ENCODE measurements at places on chromosomes 1 and 21. TPM values are rescaled to one million over a fixed set of nuclear protein-coding genes. Genes with fewer than 3 reads are reported as not detected.

Gene TNFSF4
- 0.13 TPM for total RNA-seq

Gene MATN1
- total RNA-seq, result not detected

Gene ELK4
- 34.4 TPM for total RNA-seq

- DNase-seq, result no peak
- no peak overlapping the region for H3K27ac ChIP-seq
- H3K36me3 ChIP-seq, result no peaks in the 10 kb centered on the region
- no peak overlapping the region for H3K4me3 ChIP-seq
Observed at GRCh38 chr1:234821840-234822239, 211.9 kb upstream of the IRF2BP2 start.

DNA sequence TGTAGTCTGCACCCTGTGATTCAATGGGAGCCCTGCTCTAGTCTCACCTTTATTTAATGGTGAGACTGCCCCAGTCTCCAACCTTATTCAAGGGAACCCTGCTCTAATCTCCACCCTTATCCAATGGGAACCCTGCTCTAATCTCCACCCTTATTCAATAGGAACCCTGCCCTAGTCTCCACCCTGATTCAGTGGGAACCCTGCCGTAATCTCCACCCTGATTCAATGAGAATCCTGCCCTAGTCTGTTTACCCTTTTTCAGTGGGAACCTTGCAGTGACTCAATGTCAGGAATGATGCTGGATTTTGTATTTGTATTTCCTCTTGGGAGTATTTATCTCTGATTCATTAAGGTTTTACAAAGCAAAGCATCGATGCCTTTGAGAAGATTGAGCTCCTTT lies 39.5 kb downstream of the TRPM2 start:
- H3K27me3 ChIP-seq, result peaks cover 16% of the 10 kb centered on the region
- H3K36me3 ChIP-seq, result no peaks in the 10 kb centered on the region
- H3K27ac ChIP-seq, result no peak overlapping the region
- H3K4me1 ChIP-seq, result no peaks in the 10 kb centered on the region
- DNase-seq, result no peak
- H3K4me3 ChIP-seq, result no peak overlapping the region

DNA sequence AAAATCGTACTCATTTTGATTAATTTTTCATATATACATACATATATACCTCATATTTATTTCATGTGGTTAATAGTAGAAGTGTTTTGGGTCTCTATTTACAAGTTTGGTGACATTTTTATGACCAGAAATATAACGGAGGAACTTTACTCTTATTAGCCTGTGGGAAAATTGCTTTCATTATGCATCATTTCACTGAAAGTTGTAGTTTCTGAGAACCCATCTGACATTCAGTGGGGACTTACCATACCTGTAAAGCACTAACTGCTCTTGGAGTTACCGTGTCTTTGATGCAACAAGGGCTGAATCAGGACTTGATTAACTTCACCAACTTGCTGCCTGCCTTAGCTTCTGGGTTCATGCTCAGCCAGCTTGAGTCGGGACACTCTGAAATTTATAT lies 49.9 kb upstream of the ITPKB start:
- no peak for DNase-seq
- H3K36me3 ChIP-seq, result no peaks in the 10 kb centered on the region
- no peaks in the 10 kb centered on the region for H3K27me3 ChIP-seq
- H3K27ac ChIP-seq, result no peak overlapping the region
- no peaks in the 10 kb centered on the region for H3K4me1 ChIP-seq

DNA sequence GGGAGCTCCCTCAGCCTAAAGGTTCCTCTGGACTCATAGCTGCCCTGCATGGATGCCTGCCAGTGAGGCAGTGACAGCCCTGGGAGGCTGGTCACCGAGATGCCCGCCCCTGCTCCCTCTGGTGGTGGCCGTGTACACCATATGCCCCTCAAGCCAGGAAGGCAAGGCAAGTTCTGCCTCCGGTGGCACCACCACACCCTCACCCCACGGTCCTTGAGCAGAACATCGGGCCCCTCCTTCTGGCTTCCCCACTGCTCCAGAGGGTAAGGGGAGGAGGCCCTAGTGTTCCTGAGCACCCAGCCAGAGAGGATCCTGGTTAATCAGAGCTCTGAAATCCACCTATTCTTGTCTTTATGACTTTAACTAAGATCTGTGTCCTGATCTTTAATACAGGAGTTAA lies 1.5 kb upstream of the S100A14 start:
- DNase-seq, result peak; percentile 95
- H3K4me3 ChIP-seq, result no peak overlapping the region
- H3K27me3 ChIP-seq, result no peaks in the 10 kb centered on the region
- H3K4me1 ChIP-seq, result peaks cover 8% of the 10 kb centered on the region
- peaks cover 42% of the 10 kb centered on the region for H3K36me3 ChIP-seq

DNA sequence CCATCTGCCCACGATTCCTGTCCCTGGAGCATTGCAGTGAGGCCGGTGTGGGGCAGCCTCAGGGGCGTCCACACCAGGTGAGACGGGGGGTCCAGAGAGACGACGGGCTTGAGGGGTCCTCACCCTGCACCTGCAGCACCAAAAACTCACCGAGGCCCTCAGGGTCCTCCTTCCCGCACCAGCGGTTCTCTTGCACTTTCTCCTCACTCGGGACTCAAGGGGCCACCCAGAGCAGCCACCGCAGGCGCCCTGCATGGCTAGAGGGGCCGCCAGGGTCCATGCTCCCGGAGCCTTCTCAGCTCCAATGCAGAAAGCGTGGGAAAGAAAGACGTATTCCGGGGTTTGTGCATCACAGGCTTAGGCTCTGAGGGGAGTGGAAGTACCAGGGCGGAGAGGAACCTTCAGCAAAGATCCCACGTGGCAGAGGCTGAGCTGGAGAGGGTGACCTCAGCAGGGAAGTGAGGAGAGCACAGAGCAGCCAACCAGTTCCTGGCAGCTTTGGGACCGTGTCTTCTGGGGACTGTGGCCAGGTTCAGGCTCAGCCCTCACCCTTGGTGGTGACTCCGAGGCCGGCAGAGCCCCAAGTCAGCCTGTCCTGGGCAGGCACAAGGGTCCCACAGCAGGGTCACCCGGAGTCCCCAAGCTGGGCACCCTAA lies 19.5 kb upstream of the COL6A2 start:
- H3K27ac ChIP-seq, result no peak overlapping the region
- no peaks in the 10 kb centered on the region for H3K36me3 ChIP-seq
- peaks cover 32% of the 10 kb centered on the region for H3K27me3 ChIP-seq
- DNase-seq, result peak; percentile 72

DNA sequence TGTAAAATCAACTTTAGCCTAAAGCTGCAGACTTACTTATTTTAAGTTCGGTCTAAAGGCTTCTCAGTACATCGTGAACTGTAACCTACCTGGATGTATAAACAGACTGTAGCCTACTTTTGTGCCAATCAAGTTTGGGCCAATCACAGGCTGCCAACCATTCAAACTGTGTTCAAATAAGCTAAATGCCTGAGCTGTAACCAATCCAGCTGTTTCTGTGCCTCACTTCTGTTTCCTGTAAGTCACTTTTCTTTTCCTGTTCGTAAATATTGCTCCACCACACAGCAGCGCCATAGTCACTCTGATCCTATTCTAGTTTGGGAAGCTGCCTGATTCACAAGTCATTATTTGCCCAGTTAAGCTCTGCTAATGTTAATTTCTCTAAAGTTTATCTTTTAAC lies 37.5 kb upstream of the SLAMF9 start:
- peaks cover 7% of the 10 kb centered on the region for H3K27me3 ChIP-seq
- no peak overlapping the region for H3K27ac ChIP-seq
- no peaks in the 10 kb centered on the region for H3K4me1 ChIP-seq
- DNase-seq, result no peak
- H3K36me3 ChIP-seq, result no peaks in the 10 kb centered on the region

GRCh38 chr1:211153932-211154331 lies 20.0 kb upstream of the KCNH1 start:
- DNase-seq, result no peak
- H3K4me3 ChIP-seq, result no peak overlapping the region
- H3K27ac ChIP-seq, result no peak overlapping the region
- no peaks in the 10 kb centered on the region for H3K4me1 ChIP-seq
- H3K36me3 ChIP-seq, result no peaks in the 10 kb centered on the region

GRCh38 chr21:23398726-23399125 lies 2208.6 kb downstream of the MRPL39 start:
- H3K4me1 ChIP-seq, result no peaks in the 10 kb centered on the region
- DNase-seq, result no peak
- no peaks in the 10 kb centered on the region for H3K27me3 ChIP-seq
- H3K36me3 ChIP-seq, result no peaks in the 10 kb centered on the region
- H3K27ac ChIP-seq, result no peak overlapping the region

DNA sequence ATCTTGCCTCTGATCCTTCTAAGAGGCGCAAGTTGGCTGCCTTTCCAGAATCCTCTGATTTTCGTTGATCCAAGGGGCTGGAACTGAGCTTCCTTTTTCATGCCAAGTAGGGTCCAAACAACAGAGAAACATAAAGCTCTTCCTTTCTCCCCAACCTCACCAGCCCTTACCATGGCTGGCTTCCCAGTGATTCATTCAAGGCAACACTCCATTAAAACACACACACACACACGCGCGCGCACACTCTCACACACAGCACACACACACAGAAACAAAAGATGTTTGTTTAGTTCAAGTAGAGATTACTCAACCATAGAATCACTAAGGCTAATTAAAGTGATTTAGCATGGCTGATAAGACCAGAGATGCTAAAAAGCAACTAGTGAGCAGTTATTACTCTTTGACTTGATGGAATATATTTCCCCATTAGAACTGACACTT lies 13.0 kb upstream of the GUCA2A start:
- no peak overlapping the region for H3K4me3 ChIP-seq
- peaks cover 13% of the 10 kb centered on the region for H3K4me1 ChIP-seq
- no peaks in the 10 kb centered on the region for H3K27me3 ChIP-seq
- peaks cover 4% of the 10 kb centered on the region for H3K36me3 ChIP-seq
- H3K27ac ChIP-seq, result no peak overlapping the region

DNA sequence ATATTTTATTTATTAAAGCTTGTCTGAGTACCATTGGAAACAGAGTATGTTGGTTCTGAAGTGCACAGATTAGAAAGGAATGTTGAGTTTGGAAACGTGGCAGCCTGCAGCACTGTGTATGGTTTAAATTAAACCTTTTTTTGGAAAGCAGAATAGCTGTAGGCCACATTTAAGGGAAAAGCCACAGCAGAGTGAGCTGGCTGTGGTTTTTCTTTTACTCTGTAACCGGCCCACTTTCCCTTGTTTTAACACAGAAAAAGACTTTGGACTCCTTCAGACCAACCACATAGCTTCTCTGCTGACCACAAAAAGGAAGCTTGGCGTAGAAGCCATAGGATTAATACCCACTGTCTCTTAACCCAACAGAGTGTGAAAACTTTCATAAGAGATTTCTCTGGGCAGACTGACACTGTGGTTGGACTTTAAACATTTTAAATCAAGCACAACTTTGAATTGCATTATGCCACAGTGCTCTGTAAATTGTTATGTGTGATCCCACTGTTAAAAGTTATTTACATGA lies 75.2 kb downstream of the NFIA start:
- no peak for DNase-seq
- no peak overlapping the region for H3K4me3 ChIP-seq
- peak overlapping the region; percentile 3 for H3K27ac ChIP-seq
- no peaks in the 10 kb centered on the region for H3K36me3 ChIP-seq
- peaks cover 39% of the 10 kb centered on the region for H3K4me1 ChIP-seq

GRCh38 chr1:212862111-212862690 lies 4.1 kb downstream of the FLVCR1 start:
- no peak for DNase-seq
- no peak overlapping the region for H3K27ac ChIP-seq
- no peaks in the 10 kb centered on the region for H3K27me3 ChIP-seq
